ENCODE measurements at places on chromosomes 16 and 17. TPM values are rescaled to one million over a fixed set of nuclear protein-coding genes. Genes with fewer than 3 reads are reported as not detected.

The ADAM11 gene
- total RNA-seq, result 2.8 TPM

The P2RX5 gene
- 2.0 TPM for total RNA-seq

The SPN gene
- total RNA-seq, result 9.0 TPM

The CACNG1 gene
- total RNA-seq, result not detected

The ITGAL gene
- 16.7 TPM for total RNA-seq

The MRPL27 gene
- 55.5 TPM for total RNA-seq

The PNPO gene
- 43.2 TPM for total RNA-seq

The C16orf92 gene
- total RNA-seq, result not detected
